ENCODE measurements at places on chromosomes 4 and X. TPM values are rescaled to one million over a fixed set of nuclear protein-coding genes. Genes with fewer than 3 reads are reported as not detected.

DNA sequence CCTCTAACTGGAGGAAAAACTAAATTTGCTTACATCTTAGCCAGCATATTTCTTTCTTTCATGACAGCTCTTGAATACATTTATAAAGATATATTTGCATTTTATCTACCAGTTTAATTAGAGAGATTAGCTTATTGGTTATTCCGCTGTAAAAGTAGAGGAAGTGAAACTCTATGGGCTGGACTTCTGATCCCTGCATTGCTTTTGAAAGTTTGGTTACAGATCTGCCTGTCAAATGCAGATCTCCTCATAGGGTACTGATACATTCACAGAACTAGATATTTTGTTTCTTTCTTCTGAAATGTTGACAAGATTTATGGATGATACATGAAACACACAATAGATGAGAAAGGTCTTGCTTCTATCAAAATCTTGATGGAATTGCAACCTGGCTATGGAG is 581.4 kb upstream of the AADAT start:
- no peaks in the 10 kb centered on the region for H3K36me3 ChIP-seq
- H3K27ac ChIP-seq, result no peak overlapping the region
- H3K4me3 ChIP-seq, result no peak overlapping the region
- no peaks in the 10 kb centered on the region for H3K27me3 ChIP-seq
- no peak for DNase-seq

GRCh38 chr4:154084864-154085263 is 296.0 kb upstream of the SFRP2 start:
- no peak overlapping the region for H3K27ac ChIP-seq
- no peaks in the 10 kb centered on the region for H3K27me3 ChIP-seq
- H3K4me1 ChIP-seq, result no peaks in the 10 kb centered on the region
- no peak overlapping the region for H3K4me3 ChIP-seq
- H3K36me3 ChIP-seq, result no peaks in the 10 kb centered on the region

DNA sequence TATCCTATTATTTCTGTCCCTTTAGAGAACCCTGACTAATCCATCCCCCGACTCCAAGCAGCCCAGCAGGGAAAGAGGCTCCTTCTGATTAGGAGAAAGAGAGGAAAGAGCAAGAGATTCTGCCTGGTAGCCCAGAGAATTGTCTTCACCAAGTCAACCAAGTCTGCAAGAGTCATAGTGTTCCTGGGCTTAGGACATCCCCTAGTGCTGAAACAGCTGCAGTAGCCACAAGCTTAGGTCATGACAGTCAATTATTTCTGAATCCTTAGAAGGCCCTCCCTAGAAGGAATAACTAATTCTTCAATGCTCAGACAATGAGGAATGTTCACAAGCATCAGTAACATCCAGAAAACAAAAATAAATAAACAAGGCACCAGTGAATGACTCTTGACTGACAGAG is 480.3 kb upstream of the GRIA3 start:
- H3K4me1 ChIP-seq, result no peaks in the 10 kb centered on the region
- no peak for DNase-seq
- no peak overlapping the region for H3K27ac ChIP-seq
- no peak overlapping the region for H3K4me3 ChIP-seq

- peak overlapping the region; percentile 31 for H3K27ac ChIP-seq
- H3K4me3 ChIP-seq, result no peak overlapping the region
- no peaks in the 10 kb centered on the region for H3K4me1 ChIP-seq
- no peaks in the 10 kb centered on the region for H3K36me3 ChIP-seq
Measured at GRCh38 chrX:129769467-129770154, 10.1 kb upstream of the SASH3 start.

- no peaks in the 10 kb centered on the region for H3K27me3 ChIP-seq
- H3K27ac ChIP-seq, result no peak overlapping the region
- no peak for DNase-seq
- H3K4me3 ChIP-seq, result no peak overlapping the region
- no peaks in the 10 kb centered on the region for H3K36me3 ChIP-seq
- H3K4me1 ChIP-seq, result no peaks in the 10 kb centered on the region
Measured at GRCh38 chr4:130636486-130636885, 1540.5 kb downstream of the C4orf33 start.

DNA sequence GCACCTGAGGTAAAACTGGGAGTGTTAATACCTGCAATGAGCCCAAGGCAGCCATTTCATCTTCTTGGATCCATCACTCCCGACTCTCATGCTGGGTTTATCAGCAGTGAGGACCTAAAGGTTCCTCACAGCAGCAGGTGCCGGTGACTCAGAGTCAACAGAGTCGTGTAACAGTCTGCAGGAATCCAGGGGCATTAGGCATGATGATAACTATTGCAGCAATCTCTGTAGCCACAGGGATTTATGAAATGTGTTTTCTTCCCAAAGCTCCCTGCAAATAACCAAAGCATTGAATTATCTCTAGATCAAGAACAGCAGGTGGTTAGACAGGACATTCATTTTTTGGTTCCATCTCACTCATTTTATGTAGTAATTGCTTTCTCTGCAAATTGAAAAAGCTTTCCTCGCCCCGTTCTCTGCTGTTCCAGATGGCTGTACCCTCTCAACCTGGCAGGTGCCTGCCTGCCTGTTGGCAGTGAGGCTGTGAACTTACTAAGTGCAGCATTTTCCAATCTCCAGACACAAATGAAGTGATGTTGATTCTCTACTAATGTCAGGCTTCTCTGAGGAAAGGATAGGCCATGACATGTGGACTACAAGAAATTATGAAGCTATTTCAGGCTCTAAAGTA is 48.1 kb upstream of the TSPAN7 start:
- no peaks in the 10 kb centered on the region for H3K36me3 ChIP-seq
- H3K4me3 ChIP-seq, result no peak overlapping the region
- no peaks in the 10 kb centered on the region for H3K4me1 ChIP-seq
- DNase-seq, result no peak

DNA sequence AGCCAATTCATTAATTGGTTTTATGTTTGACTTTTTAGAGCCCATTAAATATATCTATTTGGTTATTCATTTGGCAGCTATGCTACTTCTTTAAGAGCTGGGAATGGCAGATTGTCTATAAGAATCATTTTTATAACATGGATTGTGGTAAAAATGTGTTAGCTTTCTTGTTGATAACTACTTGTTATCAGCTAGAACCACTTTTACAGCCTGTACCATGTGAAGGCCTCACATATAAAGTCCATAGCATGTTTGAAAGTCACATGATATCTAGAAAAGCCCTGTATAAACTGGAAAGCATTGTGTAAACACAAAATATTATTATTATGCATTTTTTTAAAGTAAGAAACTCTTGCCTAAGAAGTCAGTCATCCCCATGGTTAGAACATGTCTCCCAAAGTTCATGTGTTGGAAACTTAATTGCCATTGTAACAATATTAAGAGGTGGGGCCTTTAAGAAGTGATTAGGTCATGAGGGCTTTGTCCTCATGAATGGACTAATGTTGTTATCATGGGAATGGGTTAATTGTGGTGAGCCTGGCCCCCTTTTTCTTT is 110.9 kb upstream of the BMP2K start:
- no peak overlapping the region for H3K4me3 ChIP-seq
- no peaks in the 10 kb centered on the region for H3K27me3 ChIP-seq
- H3K27ac ChIP-seq, result no peak overlapping the region
- peaks cover 4% of the 10 kb centered on the region for H3K4me1 ChIP-seq

GRCh38 chr4:18020145-18020670 is 1.3 kb downstream of the LCORL start:
- H3K4me1 ChIP-seq, result peaks cover 7% of the 10 kb centered on the region
- no peaks in the 10 kb centered on the region for H3K36me3 ChIP-seq
- H3K27ac ChIP-seq, result peak overlapping the region; percentile 5
- no peaks in the 10 kb centered on the region for H3K27me3 ChIP-seq
- peak overlapping the region; percentile 88 for H3K4me3 ChIP-seq

DNA sequence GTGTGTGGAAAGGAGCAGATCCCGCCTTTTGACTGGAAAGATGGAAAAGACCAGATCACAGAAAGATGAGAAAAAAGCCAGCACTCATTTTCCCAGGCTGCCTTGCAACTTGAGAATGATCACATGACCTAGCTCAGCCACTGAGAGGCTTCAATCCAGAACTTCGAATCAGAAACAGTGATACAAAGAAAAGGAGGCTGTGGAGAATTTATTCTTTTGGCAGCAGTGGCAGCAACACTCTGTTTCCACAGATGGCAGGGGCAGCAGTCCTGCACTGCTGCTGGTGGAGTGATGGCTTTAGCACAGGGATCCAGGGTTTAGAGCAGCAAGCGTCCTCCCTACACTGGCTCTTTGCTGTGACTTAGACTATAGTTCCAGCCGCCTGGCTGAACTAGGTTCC is 77.8 kb upstream of the SH3RF1 start:
- H3K27me3 ChIP-seq, result no peaks in the 10 kb centered on the region
- H3K4me3 ChIP-seq, result no peak overlapping the region
- H3K27ac ChIP-seq, result no peak overlapping the region
- H3K36me3 ChIP-seq, result no peaks in the 10 kb centered on the region
- H3K4me1 ChIP-seq, result no peaks in the 10 kb centered on the region
- DNase-seq, result no peak

DNA sequence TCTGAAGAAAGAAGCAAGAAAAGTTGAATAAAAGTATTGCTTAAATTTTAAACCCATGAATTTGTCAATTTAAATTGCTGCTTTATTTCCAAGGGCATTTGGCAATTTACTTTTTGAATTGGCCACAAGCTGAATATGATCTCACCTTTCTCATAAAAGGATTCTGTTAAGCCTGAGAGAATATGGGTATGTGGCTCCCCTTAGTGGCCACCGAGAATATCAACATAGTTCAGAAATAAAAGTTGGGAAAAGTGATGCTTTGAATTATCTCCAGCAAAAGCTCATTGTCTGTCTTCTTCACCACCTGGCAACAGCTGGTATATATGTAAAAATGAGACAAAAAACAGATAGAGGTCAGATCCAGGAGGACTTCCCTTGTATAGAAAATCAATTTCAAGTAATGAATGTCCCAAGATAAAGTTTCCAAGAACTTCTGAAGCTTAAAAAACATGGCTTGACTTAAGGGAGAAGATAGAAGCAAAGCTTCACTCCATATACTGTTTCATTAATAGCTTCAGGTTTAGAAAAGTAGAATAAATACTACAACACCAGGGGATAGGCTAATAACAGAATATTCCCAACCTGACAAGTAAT is 290.7 kb upstream of the FAM241A start:
- no peaks in the 10 kb centered on the region for H3K27me3 ChIP-seq
- no peaks in the 10 kb centered on the region for H3K36me3 ChIP-seq
- H3K4me3 ChIP-seq, result no peak overlapping the region
- no peak overlapping the region for H3K27ac ChIP-seq
- no peaks in the 10 kb centered on the region for H3K4me1 ChIP-seq

GRCh38 chr4:8759987-8760386 is 111.7 kb downstream of the HMX1 start:
- no peak overlapping the region for H3K4me3 ChIP-seq
- no peak for DNase-seq
- no peaks in the 10 kb centered on the region for H3K36me3 ChIP-seq
- H3K27ac ChIP-seq, result no peak overlapping the region

- H3K4me3 ChIP-seq, result no peak overlapping the region
- no peak for DNase-seq
- H3K27me3 ChIP-seq, result no peaks in the 10 kb centered on the region
- H3K36me3 ChIP-seq, result no peaks in the 10 kb centered on the region
- no peaks in the 10 kb centered on the region for H3K4me1 ChIP-seq
Measured at GRCh38 chrX:138742217-138742616, 30.7 kb upstream of the FGF13 start.

GRCh38 chr4:162586266-162586665 is 422.5 kb upstream of the FSTL5 start:
- no peak overlapping the region for H3K27ac ChIP-seq
- no peaks in the 10 kb centered on the region for H3K27me3 ChIP-seq
- H3K36me3 ChIP-seq, result no peaks in the 10 kb centered on the region
- H3K4me3 ChIP-seq, result no peak overlapping the region

- no peak overlapping the region for H3K4me3 ChIP-seq
- DNase-seq, result no peak
- H3K27me3 ChIP-seq, result no peaks in the 10 kb centered on the region
- H3K27ac ChIP-seq, result no peak overlapping the region
Measured at GRCh38 chrX:26590849-26591248, 374.9 kb downstream of the MAGEB5 start.

GRCh38 chr4:182143822-182144625 is 99.2 kb upstream of the TENM3 start:
- peak overlapping the region; percentile 83 for H3K4me3 ChIP-seq
- H3K4me1 ChIP-seq, result peaks cover 29% of the 10 kb centered on the region
- peak; percentile 82 for DNase-seq
- H3K27ac ChIP-seq, result peak overlapping the region; percentile 46
- no peaks in the 10 kb centered on the region for H3K36me3 ChIP-seq
- peaks cover 100% of the 10 kb centered on the region for H3K27me3 ChIP-seq

DNA sequence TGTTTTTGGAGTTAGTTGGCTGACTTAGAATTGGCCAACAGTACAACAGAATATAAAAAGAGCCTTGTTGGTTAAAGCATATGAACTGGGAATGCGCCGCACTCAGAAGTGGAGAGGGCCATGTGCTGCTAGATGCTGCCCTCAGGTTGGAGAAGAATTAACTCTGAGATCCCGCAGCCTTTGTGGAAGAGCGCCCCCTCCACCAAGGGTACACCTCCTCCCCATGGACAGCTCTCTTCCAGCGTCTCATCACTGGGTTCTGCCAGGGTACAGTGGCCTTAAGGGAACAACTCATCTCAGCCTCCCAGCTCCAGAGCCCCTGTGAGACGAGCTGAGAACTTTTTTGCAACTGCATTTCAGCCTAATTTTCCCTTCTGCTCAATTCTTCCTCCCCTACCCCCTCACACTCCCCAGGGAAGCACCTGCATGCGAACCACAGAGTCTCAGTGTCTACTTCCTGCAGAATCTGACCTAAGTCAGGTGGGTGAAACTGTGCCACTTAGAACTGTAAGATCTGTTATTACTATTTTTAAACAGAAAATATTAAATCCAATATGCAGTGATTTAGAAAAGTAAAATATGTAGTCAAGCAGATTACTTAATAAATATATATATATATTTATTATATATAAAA is 380.6 kb downstream of the RAB28 start:
- no peak overlapping the region for H3K27ac ChIP-seq
- H3K27me3 ChIP-seq, result no peaks in the 10 kb centered on the region
- no peak overlapping the region for H3K4me3 ChIP-seq
- DNase-seq, result no peak
- H3K36me3 ChIP-seq, result no peaks in the 10 kb centered on the region

DNA sequence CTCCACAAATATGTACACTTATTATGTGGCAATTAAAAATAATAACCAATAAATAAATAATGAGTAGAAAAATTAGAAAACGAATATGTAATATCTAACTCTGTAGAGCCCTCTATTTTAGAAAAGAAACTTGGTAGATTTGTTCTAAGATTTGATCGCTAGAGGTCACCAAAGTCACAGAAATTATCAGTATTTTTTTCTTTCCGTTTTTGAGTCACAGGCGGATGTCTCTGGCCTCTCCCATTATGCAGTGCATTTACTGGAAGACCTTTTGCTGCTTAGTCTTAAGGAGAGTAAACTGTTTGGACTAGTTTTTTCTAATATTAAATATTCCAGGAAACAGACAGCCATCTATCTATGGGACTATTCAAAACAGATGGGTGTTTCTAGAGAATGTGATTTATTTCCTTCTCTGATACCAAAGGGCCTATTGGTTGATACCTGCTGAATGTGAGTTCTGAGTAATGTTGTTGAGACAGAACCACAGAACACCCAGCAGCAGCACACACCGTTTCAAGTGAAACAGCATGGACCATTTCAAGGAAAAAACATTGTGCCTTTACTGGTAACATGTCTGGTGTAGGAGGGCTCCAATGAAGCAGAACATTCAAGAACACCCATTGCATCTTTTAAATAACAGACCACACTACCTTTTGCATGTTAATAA is 34.0 kb upstream of the GYPA start:
- no peak overlapping the region for H3K27ac ChIP-seq
- no peaks in the 10 kb centered on the region for H3K36me3 ChIP-seq
- H3K4me3 ChIP-seq, result no peak overlapping the region
- no peaks in the 10 kb centered on the region for H3K4me1 ChIP-seq
- DNase-seq, result no peak

Gene MAPK10
- 1.4 TPM for total RNA-seq

Gene NLGN4X
- 3.6 TPM for total RNA-seq

Gene VCX2
- total RNA-seq, result not detected

Gene ADH1C
- total RNA-seq, result 390 TPM

Gene MAGEA3
- not detected for total RNA-seq

Gene MAGEA9B
- not detected for total RNA-seq

Gene GAGE2A
- not detected for total RNA-seq

Measured in stomach (tissue), 19 donors.